ENCODE measurements at places on chromosomes 16 and 17.

GRCh38 chr16:29898804-29899515, 390 bp downstream of the SEZ6L2 start:
- DNase-seq, result no peak

- no peak for DNase-seq
Measured at GRCh38 chr16:24728891-24729242, 584 bp upstream of the TNRC6A start.

- DNase-seq, result peak; percentile 71
Measured at GRCh38 chr17:18248300-18248731, 10.2 kb downstream of the FLII start.

DNA sequence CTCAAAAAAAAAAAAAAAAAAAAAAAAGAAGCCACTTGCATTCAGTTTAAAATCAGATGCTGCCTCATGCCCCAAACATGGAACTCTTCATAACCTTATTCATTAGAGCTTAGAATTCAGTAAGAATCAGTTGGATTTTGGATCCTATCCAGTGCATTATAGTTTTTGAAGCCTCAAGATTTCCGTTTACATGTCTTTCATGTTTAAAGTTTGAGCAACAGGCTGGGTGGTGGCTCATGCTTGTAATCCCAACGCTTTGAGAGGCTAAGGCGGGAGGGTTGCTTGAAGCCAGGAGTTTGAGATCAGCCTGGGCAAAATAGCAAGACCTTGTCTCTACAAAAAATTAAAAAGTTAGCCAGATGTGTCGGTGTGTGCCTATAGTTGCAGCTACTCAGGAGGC, 55.0 kb downstream of the SNTB2 start:
- peak; percentile 78 for DNase-seq

DNA sequence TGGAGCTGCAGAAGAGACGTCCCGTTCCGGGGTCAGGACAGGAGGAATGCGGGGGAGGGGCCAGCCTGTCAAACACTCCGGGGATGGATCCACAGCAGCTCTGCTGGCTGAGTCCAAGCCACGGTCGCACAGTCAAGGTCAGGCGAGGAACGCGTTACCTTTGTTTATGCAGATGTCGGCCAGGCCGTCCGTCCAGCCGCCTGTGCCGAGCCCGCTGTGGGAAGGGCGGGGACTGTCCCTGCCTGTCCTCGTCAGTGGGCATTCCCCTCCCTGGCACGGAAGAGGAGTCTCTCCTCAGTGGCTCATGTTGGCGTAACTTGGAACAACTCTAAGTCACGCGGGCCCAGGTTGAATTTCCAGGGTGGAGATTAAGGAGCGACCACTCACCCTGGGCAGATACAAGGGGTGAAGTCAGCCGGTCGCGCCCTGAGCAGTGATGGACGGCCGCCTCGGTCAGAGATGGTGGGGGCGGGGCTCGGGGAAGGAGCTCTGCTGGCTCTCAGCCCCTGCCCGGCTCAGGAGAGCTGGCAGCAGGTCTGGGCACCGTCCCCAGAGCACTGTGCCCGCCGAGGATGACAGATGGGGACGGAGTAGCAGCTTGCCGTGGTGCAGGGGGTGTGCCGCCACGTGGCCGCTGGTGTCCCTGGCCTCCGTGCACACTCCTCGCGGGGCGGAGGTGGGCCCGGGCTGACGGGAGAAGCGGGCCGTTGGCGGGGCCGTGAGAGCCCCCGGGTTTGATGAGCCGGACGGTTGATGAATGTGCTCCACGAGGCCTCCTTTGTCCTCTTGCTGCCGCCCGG, 7.3 kb downstream of the CACNA1H start:
- DNase-seq, result no peak

- DNase-seq, result no peak
Measured at GRCh38 chr16:87406495-87407088, 14.5 kb downstream of the MAP1LC3B start.

- DNase-seq, result no peak
Measured at GRCh38 chr16:31297496-31297895, 37.7 kb downstream of the ITGAM start.

- no peak for DNase-seq
Measured at GRCh38 chr17:27846042-27846655, 45.8 kb upstream of the NOS2 start.

DNA sequence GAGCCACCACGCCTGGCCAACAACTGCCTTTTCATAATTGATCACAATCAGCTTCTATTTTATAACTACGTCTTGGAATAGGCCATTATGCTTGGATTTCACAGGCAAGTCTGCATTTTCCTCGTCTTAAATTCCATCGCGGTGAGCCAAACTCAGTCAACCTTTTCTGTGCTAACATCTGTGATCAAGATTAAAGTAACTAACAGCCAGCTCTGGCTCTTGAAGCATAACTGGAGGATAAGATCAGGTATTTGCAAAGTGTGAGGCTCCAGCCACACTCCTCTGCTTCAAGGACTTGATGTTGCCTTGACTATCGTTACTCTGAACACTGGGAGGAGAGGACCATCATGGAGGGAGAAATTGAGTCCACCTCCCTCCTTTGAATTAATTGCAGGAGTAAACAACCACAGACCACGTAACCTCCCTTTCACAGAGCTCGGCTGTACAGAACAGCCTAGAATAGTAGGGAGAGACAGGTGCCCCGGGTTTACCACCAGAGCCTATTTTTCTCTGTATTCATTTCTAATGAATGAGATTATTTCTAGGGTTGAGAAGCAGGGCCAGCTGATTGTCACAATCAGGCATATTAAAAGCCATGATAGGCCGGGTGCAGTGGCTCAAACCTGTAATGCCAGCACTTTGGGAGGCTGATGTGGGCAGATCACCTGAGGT, 143.0 kb downstream of the XYLT1 start:
- no peak for DNase-seq

DNA sequence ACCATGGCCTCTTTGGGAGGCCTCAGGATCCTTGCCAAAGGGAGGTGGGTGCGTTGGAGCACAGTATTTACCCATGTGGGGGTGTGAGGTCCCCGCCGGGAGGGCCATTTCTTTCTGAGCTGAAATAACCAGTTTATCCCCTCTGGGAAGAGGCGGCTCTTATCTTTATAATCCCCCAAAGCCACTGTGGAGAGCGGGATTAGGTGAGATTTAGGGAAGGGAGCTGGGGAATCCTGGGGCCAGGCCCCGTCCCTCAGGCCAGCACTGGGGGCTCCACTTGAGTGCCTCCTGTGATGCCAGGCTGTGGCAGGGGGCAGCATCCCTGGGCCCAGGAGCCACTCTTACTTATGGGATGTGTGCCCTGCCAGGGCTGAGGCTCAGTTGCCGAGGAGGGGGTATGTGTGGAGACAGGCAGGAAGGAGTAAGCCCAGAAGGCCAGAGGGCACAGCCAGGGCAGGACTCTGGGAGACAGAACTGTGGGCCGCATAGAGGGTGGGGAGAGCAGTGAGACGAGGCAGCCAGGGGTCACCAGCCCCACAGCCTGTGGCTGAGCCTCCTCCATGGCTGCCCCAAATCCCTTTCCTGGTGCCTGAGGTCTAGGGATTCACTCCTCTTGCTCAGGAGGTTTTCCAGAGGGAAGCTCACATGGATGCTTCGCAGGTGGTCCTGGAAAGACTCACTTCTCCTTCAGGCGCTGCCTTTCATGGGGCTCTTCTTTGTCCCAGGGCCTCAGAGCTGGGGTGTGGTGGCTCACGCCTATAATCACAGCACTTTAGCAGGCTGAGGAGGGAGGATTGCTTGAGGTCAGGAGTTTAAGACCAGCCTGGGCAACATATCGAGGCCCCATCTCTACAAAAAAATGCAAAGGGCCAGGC, 25.0 kb downstream of the TMEM94 start:
- DNase-seq, result no peak

DNA sequence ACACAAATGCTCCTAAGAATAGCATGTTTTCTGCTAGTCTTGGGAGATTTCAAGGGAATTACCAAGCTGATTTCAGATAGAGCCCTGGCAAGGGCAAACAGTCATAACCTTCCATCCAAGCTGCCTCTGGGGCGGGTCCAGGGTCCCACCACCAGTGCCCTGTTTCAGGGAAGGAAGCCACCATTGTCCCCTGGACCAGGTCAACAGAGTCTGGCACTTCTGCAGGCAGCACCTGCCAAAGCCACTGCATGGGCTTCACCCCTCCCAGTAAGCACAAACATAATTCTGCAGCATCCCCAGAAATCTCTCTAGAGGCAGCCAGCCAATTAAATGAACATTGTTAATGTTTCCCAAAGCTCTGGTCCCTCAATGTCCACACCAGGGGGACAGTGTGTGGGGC, 143.0 kb downstream of the SALL1 start:
- no peak for DNase-seq

DNA sequence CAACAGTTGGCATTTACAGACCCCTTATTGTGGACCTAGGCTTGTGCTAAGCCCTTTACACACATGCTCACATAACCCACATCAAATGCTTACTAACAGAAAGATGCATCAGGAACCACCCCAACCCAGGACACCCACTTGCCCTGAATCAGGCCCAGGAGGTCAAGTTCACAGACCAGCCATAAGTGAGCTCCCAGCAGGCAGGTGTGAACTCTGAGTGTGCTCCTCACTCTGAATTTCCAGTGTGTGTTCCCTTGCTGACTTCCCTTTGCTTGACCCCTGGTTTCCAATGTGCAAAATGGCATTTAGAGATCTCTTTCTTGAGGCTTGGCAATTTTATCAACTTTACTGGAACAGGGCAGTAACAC, 87.0 kb downstream of the BMERB1 start:
- DNase-seq, result no peak

DNA sequence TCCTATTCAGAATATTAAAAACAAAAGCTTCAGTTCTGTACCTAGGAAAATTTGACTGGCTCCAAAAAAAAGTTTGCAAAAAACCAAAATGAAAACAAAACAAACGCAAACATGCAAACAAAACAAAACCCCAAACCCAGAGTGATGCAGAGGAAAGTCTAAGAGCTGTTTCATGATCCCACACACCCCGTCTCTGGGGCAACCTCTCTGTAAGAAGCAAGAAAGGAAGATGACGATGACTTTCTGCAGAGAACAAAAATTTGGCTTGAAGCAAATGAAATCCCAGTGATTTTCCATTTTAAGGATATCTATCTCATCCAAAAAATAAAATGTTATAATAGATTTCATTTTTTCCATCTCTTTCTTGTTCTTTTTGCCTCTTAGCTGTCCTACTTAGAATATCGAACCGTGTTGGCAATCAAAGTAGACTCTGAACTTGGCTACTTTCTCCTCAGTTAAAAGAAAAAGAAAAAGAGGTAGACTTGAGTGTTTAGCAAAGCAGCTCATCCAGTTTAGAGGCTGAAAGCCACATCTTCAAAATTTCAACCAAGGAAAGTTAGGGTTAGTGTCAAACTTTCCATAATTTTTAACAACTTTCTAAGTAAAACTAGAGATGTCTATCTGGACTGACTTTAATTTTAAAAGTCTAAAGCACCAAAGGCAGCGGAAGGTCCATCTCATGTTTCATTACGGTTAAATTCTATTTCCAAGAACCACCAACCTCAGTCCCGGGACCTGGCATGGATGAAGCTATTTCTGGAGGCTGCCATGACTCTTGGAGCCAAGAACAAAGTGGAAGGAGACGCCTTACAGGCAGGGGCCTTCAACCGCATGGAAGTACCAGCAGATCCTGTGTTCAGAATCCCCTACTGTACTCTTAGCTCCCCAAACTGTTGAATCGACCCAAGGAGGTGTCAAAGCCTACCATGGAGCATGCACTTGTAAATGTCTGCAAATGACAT, 180.8 kb downstream of the XYLT1 start:
- DNase-seq, result no peak

DNA sequence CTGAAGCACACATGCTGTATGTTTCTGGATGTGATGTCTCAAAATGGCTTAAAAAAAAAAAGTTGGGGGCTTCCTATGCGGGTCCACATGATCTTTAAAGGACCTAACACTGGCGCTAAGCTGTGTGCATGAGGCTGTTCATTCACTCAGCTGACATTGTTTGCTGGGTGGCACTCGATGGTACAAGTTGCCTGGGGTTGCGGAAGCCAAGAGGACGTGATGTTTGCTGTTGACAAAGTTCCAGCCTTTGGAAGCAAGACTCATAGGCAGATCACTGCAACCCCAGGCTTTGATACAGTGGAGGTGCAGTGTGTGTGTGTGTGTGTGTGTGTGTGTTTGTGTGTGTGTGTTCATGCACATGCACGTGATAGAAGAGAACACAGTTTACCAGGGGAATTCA, 29.5 kb upstream of the DNAI2 start:
- no peak for DNase-seq

- no peak for DNase-seq
Measured at GRCh38 chr16:86541560-86541959, 13.5 kb downstream of the MTHFSD start.

DNA sequence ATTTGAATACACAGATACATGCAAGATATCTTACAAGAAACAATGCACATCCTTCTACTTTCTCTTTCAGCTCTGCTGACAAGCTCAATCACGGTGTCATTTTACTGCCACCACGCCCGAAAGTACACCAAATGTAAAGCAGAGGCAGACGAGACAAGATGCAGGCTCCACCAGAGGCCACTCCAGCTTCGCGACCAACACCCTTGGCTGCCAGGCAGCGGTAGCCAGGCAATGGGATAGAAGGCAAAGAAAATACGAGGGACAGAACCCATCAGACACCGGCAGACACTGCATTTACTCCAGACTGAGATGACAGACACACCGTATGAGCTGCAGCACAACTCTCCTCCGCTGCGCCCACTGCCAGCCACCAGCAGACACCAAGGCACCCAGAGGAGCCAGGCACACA, 41.0 kb downstream of the USP22 start:
- DNase-seq, result no peak

DNA sequence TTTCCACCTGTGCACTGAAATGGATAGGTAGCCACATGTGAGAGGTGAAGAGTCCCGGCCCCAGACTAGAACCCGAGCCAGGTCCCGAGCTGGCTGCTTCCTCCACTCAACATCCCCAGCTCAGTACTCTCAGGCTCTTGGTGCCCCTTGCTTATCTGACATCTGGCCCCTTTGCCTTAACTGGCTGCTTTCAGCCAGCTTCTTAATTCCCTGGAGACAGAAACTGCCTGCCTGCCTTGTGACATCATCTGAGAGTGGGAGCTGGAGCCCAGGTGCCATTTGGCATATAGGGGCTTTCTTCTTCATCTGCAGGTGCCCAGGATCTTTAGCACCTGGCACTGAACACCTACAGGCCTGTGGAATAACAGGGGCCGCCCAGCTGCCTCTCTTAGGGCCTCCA, 8.9 kb downstream of the CHAD start:
- no peak for DNase-seq

- no peak for DNase-seq
Measured at GRCh38 chr16:2785101-2785991, 2.0 kb downstream of the PRSS33 start.

- DNase-seq, result no peak
Measured at GRCh38 chr17:1639549-1640180, 5.9 kb downstream of the SCARF1 start.

GRCh38 chr17:37713028-37713431, 31.8 kb downstream of the HNF1B start:
- DNase-seq, result no peak

- no peak for DNase-seq
Measured at GRCh38 chr17:2510559-2510958, 1.1 kb downstream of the METTL16 start.
